ENCODE measurements at places on chromosomes 3 and 15.

DNA sequence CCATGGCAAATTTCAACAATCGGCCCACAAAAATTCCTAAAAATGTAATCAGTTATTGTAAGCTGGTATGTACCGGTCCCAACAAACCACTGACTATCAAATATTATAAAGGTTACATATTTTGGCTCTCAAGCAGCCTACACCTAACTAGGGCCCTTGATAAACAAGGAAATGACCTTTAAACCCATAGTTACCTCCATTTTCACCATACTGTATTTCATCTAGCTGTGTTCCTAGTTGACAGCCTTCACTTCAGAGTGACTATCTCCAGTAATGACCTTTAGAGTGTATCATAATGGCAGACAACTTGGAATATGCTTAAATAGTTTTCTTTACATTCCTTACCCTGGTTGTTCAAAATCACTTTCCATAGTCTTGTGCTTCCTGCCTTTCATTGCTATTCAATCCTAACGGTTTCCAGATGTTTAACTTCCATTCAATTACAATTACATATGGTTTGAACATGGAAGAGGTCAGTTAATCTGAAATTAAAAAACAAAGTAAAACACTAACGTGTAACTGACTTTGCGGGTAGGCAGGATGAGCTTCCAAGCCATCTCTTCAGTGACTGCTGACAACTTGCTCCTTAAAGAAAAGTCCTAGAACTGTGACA lies 111.9 kb upstream of the TSC22D2 start:
- DNase-seq, result no peak

DNA sequence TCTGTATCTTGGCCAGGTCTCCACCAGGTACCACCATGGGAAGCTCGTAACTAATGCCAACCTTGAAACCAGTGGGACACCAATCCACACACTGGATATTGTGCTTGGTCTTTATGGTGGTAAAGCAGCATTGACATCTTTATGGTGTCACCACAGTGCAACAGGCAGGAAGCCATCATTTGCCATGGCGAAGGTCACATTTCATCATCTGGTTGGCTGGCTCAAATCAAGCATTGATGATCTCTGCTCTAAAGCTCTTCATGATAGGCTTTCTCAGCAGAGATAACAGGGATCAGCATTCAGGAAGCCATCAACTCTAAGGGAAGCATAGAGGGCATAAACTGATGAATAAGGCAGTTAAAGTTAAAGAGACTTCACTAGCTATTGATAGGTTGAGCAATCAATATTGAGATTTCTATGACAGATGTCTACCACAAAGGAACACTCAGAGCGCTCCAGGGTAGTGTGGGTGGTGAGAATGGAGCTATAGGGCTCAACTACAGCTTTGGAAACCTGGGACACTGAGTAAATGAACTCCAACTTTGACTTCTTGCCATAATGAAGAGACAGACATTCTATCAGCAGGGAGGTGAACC lies 54.1 kb upstream of the ACTC1 start:
- DNase-seq, result no peak

- DNase-seq, result peak; percentile 33
These were observed 29.6 kb downstream of the TLNRD1 start for GRCh38 chr15:81030301-81030750.

- DNase-seq, result peak; percentile 37
These were observed 340 bp downstream of the TMEM44 start for GRCh38 chr3:194632809-194633348.

DNA sequence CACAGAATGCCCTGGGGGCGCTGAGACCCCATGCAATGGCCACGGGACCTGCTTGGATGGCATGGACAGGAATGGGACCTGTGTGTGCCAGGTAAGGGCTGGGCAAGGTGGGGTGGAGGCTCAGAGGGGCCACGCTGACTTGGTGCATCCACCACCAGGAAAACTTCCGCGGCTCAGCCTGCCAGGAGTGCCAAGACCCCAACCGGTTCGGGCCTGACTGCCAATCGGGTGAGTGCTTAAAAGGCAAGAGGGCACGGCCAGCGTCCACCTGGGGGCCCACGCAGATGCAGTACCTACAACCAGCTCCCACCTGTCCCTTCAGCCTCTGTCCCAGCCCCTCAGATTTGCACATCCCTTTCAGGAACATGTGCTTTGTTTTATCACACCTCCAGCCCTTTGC lies 6.9 kb downstream of the STAB1 start:
- DNase-seq, result no peak

DNA sequence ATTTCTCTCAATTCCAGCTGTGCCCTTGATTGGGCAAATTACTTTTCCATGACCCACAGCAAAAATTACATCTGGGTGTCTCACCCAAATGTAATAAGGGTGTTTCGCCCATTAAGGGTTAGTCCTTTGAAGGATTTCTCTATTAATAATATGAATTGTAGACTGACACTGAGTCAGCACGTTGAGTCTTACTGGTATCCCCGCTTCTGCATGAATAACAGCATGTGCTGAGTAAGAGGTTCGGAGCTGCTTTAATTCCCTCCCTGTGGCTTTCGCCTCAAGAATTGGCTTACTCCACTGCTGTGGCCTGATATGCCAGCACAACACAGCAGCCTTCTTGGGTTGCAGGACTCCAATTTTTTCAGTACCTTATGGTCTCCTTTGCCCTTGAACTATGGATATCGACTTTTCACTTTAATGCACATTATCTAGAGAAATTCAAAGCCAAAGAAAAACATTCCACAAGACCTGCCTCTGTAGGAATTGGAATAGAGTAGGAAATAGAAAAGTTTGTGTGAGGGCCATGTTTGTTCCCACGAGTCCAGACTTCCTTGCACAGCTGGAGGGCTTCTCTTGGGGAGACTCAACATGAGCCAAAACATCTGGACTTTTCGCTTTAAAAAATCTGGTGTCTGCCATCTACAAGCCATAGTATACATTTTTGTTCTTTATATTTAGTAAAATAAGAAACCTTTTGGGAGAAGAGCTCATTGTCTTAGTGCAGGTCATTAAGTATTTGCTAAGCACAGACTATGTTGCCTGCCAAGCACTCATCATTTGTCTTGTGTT lies 20.7 kb upstream of the ERC2 start:
- no peak for DNase-seq

- DNase-seq, result no peak
These were observed 194.3 kb downstream of the NSUN3 start for GRCh38 chr3:94256888-94257813.

- no peak for DNase-seq
These were observed 263.3 kb downstream of the ABHD5 start for GRCh38 chr3:43953814-43954692.

- DNase-seq, result no peak
These were observed 15.7 kb upstream of the LRCH3 start for GRCh38 chr3:197775317-197775716.

GRCh38 chr15:39830166-39830565 lies 47.5 kb upstream of the FSIP1 start:
- DNase-seq, result no peak

DNA sequence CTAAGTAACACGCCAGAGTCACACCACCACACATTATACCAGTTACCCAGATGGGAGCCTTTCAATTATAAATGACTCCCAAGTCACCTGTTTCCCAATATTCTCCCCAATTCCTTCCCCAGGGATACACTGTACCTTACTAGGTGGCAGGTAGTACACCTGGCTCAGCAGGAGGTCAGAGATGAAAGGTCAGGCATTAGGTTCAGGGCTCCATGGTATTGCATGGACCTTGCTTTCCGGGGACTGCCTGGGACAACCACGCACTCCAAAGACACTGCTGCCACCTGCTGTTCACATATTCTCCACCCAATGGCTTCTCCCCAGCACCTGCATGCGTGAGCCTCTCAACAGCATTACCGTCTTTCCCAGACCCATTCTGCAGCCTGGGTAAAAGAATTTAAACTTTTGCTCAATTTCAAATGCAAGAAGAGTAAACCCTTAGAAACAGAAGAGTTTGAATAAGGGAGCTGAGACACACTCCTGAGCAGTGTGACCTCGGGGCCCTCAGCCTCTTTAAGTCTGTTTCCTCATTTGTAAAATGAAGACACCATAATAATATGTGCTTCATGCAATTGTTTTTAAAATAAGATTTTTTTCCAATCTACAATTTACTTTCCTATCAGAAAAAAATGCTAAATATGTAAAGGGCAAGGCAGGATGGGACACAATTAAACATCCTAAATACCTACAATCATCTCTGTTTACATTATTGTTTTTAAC lies 28.0 kb upstream of the LACTB start:
- peak; percentile 93 for DNase-seq

DNA sequence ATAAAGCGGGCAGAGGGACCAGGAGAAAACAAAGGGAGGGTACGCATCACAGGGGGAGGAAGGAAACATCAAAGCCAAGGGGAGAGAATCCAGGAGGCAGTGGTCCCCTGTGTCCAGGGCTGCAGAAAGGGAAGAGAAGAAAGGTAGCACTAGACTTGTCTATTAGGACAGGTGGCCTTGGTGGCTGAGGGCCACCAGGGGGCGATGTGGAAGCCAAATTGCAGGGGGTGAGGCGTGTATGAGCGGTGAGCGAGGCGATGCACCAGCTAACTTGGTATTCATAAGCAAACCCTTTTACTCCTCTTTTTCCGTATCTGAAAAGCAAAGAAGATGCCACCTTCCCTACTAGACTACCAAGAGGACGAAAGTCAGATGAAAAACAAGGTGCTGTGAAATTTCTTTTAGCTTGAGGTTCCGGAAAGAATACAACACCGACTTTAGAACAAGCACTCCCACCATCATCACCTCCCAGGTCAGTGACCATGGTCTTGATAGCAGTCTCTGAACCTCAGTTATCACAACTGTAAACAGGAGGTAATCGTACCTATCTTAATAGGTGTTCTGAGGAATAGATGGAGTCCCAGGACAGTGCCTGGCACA lies 654.4 kb upstream of the ADAMTS9 start:
- peak; percentile 48 for DNase-seq

DNA sequence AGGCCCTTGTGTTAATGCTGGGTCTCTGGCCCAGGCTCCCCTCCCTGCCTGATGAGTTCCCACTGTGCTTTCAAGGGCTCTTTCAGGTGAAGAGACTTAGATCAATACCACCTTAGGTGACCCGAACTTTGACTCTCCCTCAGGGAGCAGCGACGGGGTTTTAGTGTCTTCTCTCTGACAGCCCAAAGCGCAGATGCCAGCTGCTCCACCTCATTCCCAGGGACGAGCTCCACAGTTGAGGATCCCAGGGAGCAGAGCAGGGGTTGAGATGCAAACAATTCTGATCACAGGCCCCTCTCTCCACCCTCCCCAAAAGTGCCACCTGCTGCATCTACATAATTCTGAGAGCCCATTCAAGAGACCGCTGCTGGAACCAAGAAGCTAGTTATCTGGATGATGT lies 265.1 kb downstream of the TJP1 start:
- no peak for DNase-seq

GRCh38 chr3:53164911-53165310 lies 3.9 kb downstream of the PRKCD start:
- no peak for DNase-seq

GRCh38 chr3:28836199-28836598 lies 444.7 kb upstream of the RBMS3 start:
- no peak for DNase-seq

GRCh38 chr15:92751528-92751927 lies 96.0 kb upstream of the FAM174B start:
- DNase-seq, result no peak

DNA sequence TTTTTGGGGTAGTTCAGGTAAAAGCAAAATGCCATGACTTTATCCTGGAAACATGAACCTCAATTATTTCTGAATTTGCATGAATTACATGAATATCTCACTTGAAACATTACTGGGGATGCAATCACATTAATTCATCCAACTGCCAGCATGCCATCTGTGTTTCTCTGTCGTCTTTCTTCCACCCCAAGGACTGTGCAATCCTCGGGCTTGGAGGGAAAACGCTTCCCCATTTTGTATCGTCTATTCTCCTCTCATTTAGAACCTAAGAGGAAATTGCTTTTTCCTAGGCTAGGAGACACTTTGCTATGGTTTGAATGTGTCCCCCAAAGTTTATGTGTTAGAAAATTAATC lies 109.4 kb downstream of the SQOR start:
- DNase-seq, result no peak

DNA sequence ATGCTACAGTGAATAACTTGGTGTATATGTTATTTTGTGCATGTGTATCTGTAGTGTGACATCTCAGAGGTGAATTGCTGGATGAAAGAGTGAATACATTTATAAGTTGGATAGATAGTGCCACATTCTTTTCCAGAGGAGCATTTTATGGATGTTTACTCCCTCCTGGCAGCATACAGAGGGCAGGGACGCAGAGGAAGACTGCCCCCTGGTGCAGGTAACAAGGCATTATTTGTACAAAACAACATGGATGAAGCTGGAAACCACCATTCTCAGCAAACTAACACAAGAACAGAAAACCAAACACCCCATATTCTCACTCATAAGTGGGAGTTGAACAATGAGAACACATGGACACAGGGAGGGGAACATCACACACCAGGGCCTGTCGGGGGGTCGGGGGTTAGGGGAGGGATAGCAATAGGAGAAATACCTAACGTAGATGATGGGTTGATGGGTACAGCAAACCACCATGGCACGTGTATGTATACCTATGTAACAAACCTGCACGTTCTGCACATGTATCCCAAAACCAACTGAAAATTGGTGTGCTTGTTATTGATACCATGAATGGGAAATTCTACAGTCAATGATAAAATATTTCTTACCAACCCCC lies 57.9 kb upstream of the CTXND1 start:
- peak; percentile 34 for DNase-seq

GRCh38 chr3:182910936-182911781 lies 69.2 kb downstream of the DCUN1D1 start:
- no peak for DNase-seq

GRCh38 chr3:17894434-17895060 lies 152.1 kb upstream of the TBC1D5 start:
- DNase-seq, result peak; percentile 88

- DNase-seq, result no peak
These were observed 94.8 kb downstream of the CPN2 start for GRCh38 chr3:194256040-194256945.

Data from KBM-7 (cell line).